RCC 7860 (cell line): ENCODE measurements at places on chromosomes 1 and 21.

GRCh38 chr1:210259561-210259960 lies 27.0 kb downstream of the SERTAD4 start:
- DNase-seq: no peak

- no peak for DNase-seq
Measured at GRCh38 chr21:42396799-42397745, 1.2 kb upstream of the TMPRSS3 start.

- no peak for DNase-seq
Measured at GRCh38 chr1:1678581-1679380, 13.8 kb downstream of the SLC35E2B start.

DNA sequence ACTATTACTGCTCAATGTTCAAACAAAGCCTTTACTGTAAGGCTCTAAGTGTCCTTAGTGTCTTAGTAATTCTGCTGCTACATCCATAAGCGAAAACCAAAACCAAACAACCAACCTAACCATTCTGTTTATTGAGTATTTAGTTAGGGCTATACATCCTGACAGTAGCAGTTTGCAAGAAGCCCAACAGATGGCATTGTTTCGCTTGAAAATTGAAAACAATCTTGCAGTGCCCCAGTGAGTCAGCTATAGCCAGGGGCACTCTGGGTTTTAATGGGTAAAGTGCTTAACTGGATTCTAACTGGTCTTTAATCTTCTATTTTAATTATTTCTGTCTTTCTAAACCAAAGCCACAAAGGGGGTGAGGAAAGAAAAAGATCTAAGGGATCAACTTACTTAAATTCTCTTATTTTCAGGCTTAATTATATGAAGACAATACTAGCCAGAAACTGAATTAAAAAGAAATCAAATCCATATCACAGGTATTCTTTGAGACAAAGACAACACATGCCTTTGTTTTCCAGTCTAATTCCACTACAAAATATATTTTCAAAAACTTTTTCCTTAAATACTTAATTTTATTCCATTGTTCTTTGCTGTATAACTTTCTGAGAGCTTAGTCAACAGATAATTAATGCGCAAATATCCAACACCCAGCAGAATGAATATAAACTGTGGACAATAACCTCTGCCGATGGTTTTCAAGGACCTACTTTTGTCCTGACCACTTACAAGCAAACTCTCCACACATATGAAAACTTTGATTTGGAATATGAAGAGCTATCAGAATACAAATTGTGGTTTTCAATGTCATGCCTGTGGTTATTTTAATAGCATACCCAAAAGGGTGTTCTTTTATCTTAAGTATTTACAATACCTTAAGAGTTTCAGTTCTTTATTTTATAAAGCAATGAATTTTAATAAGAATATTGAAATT lies 15.2 kb downstream of the POGZ start:
- peak; percentile 63 for DNase-seq

- no peak for DNase-seq
Measured at GRCh38 chr1:233045588-233045987, 95.2 kb downstream of the NTPCR start.

DNA sequence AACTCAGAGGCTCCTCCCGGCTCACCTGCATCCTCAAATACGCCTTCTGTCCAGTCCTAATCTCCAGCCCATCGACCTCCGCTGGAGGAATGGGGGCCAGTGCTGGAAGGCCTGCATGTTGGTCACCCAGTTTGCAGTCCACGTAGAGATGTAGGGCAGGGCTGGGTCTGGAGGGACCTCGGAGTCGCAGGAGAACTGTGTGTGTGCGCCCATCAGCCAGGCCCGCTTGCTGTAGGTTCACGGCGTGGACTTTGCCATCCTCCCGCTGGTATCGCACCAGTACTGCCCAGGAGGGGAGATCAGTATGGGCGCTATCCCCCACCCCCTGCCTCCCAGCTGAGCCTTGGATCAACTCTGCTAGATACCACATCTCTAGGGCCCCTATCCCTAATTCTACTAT lies 2.7 kb downstream of the THBS3 start:
- no peak for DNase-seq

DNA sequence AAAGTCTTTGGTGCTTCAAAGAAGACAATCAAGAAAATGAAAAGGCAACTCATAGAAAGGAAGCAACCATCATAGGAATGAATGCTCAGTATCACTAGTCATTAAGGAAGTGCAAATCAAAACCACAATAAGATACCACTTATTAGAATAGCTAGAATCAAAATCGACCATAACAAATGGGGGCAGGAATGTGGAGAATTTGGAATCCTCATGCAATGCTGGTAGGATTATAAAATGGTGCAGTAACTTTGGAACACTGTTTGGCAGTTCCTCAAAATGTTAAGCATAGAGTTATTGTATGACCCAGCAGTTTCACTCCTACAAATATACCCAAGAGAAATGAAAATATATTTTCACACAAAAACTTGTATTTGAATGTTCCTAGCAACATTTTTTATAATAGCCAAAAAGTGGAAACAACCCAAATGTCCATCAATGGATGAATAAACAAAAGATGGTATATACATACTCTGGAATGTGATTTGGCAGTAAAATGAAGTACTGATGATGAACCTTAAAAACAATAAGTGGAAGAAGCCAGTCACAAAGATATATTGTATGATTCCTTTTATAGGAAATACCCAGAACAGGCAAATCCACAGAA lies 105.6 kb downstream of the MIS18A start:
- DNase-seq: no peak
